Activated naive CD8-positive, alpha-beta T cell treated with anti-CD3 and anti-CD28 coated beads for 36 hours (primary cell): ENCODE measurements at places on chromosomes 6 and 20. TPM values are rescaled to one million over a fixed set of nuclear protein-coding genes. Genes with fewer than 3 reads are reported as not detected.

- no peak for DNase-seq
Measured at GRCh38 chr20:21509597-21510371, 4.1 kb downstream of the NKX2-2 start.

DNA sequence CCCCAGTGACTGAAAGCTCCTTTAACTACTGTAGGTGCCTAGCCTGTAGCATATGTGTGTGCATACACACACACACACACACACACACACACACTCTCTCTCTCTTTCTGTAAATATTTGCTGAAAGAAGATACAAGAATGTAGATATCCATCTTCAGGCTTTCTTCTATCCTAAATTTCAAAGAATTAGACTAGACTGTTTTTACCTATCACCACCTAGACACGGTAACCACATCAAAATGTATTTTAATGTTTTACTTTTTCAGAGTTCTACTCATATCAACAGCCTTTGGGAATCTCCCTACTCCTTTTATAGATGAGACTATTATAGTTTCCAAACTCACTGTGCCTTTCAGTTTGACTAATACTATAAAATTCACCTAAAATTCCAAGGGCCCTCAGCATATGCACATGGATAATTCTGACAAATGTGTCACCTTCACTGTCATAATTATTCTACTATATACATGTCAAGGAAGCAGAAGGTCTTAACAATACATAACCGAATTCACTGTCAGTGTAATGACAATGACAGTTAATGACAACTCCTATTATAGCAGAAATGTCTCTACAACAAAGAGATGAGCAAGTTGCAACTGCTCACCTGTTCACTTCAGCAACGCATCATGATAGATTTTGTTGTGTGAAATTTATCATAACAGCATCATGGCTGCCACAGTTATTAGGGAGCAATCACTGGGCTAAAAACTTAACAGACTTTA, 236.5 kb downstream of the GMPR start:
- DNase-seq, result no peak

Gene FAM184A
- total RNA-seq, result 2.7 TPM

GRCh38 chr6:77249560-77249959, 213.7 kb downstream of the HTR1B start:
- no peak for DNase-seq

Gene ATP6V1G2
- 1.0 TPM for total RNA-seq

GRCh38 chr6:163008626-163009025, 280.9 kb downstream of the PACRG start:
- DNase-seq, result no peak

Gene MCHR2
- total RNA-seq, result not detected

GRCh38 chr6:53833155-53833554, 38.4 kb downstream of the LRRC1 start:
- no peak for DNase-seq

DNA sequence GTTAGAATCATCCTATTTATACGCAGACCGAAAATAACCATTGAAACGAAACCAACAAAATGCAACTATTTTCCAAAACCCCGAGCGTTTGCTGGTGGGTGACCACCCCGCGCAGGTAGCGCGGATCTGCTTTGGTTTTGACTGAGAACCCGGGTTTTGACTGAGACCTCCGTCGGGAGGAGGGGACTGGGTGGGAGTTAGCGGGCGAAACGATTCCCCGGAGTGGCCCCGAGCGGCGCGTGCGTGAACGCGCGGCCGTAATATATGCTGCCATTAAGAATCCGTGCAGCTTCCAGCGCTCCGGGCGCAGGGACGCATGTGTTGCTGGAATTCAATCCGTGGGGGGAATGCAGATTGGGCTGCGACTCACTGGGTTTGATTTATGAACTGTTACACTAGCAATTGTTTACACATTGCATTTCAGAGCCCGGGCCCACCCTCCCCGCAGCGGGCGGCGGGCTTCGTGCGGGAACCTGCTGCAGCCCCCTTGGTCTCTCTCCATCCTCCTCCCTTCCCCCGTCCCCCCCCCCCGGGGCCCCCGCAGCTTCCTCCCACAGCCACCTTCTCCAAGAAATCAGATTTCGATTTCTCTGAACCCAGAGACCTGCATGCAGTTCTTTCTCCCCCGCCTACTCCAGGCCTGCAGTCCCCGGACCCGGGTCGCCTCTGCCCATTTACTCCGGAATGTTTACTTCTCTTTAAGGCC, 9.9 kb downstream of the NRN1 start:
- peak; percentile 44 for DNase-seq

GRCh38 chr20:50627747-50628146, 63.6 kb downstream of the RIPOR3 start:
- no peak for DNase-seq

Gene SLC22A1
- not detected for total RNA-seq

- DNase-seq, result no peak
Measured at GRCh38 chr20:32440758-32441078, 82.6 kb downstream of the ASXL1 start.

- no peak for DNase-seq
Measured at GRCh38 chr6:53282234-53282633, 66.5 kb downstream of the ELOVL5 start.

DNA sequence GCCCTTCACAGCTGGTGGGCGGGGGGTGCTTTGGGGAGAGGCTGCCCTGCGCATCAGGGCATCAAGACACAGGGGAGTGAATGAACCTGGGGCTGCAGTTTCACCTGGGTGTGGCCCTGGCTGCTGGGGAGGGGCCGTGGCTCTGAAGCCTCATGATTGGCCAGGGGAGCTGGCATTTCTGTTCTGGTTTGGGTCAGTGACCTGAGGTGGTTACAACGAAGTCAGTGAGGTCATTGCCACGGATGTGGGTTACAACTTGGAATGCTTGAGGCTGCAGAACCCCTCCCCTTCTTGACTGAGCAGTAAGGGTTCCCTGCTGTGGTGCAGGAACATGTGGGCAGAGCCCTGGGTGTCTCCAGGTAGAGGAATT, 3.0 kb downstream of the TCEA2 start:
- peak; percentile 69 for DNase-seq

DNA sequence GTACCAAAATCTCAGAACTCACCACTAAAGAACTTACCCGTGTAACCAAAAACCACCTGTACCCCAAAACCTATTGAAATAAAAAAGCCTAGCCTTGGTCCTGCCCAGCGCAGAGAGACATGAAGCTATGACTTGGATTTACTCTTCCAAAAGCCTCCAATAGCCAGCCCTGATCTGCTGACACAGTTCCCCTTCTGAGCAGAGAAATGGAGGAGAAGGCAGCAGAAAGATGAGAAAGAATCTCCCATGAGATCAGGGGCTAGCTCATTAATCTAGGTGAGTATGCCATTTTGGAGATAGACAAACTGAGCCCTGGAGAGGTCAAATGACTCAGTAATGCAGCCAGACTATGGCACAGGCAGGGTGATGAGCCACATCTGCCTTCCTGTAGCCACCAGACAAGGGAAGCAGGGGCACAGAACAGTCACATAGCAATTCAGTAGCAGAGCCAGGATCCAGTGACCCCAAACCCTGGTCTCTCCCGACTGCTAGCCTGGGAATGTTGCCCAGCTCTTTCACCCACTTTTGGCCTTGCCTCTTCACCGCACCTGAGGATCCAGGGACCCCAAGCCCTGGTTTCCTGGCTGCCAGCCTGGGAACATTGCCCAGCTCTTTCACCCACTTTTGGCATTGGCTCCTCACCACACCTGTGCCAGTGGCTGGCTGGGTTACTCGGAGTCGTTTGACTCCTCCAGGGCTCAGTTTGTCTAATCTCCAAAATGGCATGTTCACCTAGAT, 7.2 kb upstream of the SDCBP2 start:
- DNase-seq, result no peak

DNA sequence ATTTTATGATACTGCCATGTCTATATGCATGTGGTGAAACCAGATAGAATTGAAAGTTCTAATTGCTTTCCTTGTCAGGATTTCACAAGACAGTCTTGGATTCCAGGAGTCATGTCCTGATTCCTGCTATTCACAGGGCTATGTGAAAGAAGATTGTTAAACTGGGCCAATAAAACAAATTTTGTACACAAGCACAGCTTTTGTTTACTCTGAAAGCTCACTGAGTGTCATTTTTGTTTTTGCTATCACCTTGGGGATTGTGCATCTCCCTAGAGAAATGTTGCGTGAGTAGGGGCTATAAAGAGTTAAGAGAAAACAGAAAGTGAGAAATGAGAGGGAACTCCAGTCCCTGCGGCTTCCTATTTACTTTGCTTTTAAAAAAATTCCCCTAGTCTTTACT, 627.5 kb downstream of the PKHD1 start:
- DNase-seq, result no peak

Gene NTSR1
- total RNA-seq, result not detected

- DNase-seq, result no peak
Measured at GRCh38 chr6:156658186-156658965, 118.8 kb upstream of the ARID1B start.

GRCh38 chr20:36275441-36276189, 30.5 kb upstream of the DLGAP4 start:
- no peak for DNase-seq

GRCh38 chr20:3483309-3483708, 12.5 kb downstream of the ATRN start:
- no peak for DNase-seq

- no peak for DNase-seq
Measured at GRCh38 chr20:57967364-57967763, 257.5 kb upstream of the PMEPA1 start.

- DNase-seq, result no peak
Measured at GRCh38 chr20:62989201-62989601, 17.6 kb downstream of the BHLHE23 start.

DNA sequence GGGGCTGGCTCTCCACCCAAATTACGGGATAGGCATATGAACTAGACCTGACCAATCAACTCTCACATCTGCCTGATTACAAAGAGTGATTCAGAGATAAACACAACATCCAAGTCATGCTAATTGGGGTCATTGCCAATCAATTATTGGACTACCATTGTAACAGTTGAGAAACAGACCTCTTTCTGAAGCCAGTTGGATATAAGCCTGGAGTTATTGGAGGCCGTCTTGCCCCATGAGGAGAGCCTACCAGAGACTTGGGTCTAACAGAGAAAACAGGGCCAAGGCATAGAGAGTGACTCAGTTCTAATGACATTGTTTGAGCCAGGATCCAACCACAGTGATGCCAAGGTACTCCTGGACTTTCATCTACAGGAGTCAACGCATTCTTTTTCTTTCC, 39.4 kb upstream of the HIVEP2 start:
- DNase-seq, result no peak

- peak; percentile 11 for DNase-seq
Measured at GRCh38 chr6:121436960-121437850, 1.8 kb downstream of the GJA1 start.

DNA sequence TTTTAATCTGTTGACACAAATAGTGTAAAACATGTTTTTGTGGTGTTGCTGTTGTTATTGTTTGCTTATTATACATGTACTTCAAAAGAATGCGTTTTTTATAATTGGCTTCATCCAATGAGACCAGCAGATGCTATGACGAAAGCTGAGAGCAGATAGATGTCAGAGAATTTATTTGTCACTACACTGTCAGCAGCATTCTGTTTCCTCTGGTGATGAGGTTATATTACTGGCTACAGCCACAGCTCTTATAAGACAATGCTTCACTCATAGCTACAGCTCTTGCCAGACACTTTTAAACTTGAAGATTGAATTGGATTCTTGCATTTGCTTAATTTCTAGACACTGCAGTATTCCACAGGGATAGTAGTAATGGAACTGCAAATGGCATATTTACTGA, 860.5 kb downstream of the TBC1D32 start:
- no peak for DNase-seq

Gene RPS6KA2
- 4.2 TPM for total RNA-seq

Gene CYP39A1
- not detected for total RNA-seq

DNA sequence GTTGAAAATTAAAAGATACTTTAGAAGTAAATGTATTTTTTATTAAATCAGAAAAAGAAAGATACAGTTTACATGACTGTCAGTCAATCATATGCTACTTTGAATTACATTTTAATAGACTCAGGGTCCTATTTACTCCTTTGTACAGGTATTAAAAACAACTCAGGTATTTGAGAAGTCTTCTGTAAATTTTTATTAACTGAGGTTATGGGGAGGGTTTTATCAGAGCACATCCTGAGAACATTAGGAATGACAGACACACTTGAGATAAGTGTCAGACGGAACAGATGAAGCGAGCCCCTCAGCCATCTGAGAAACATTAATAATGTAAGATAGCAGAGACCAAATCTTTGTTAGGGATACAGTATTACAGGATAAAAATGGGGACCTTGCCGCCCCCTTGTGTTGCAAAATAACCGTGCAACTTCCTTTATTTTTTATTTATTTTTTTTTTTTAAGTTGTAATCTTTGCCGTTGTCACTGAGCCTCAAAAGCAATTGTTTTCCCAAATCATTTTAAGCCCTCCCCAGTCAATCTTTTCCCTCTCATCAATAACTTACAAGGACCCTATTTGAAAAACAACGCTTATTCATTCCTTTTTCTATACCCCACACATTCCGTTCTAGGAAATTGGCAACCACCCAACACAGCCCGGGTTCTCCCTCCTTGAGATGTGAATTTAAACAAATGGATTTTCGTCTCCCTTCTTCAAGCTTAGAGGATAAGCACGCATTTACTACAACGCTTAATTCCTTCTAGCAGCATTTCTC, 126.7 kb downstream of the BCAS1 start:
- no peak for DNase-seq

DNA sequence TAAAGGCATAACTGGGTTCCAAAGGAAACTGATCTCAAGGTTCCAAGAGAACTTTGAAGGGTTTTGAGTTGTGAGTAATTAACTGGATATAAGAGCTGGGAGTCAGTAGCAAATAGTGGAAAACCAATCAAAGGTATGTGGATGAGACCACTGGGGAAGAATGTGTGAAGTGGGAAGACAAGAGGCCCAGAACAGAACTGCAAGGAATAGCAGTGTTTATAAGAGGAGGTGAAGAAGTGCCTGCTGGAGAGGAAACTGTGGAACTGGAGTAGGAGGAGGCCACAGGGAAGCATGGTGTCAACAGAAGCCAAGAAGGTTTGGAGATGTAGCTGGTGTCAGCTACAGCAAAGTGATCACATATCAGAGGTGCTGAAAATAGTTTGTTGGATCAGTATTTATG, 18.7 kb upstream of the HDAC2 start:
- DNase-seq, result no peak

DNA sequence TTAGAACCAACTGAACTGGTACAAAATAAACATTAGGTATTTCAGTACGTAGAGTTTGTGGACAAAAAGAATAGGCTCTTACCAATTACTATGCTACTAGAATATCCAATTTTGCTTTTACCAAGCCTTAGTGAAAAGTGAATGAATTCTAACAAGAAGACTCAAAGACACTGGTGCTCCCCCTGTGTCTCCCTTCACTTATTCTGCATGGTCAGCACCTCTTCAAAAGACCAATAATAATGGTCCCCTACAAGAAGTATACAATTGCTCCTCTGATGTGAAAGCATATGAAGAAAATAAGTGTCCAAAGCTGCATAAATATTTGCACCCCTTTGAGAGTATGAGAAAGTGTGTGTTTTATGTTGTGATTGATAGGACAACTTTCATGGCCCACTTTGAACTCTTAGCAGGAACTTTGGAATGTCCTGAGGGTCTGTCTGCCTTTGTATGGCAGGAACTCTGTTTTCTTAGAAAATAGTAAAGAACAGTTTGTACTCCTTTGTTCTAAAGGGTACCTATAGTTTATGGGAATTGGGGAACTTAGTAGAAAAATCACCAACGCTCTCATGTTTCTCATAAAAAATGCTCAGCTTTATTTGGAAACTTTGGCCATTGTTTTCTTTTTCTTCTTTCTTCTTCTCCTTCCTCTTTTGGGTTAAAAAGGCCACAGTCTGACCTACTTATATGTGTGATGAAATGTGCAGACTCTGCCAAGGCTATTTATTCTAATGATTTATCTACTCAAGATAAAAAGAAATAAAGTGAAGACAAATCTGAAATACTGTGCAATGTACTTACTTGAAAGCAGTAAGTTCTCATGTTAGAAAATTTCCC, 352.4 kb downstream of the LAMA2 start:
- no peak for DNase-seq

GRCh38 chr6:7087066-7087465, 20.7 kb upstream of the RREB1 start:
- no peak for DNase-seq
